ENCODE measurements at places on chromosomes 3 and 15. TPM values are rescaled to one million over a fixed set of nuclear protein-coding genes. Genes with fewer than 3 reads are reported as not detected.

DNA sequence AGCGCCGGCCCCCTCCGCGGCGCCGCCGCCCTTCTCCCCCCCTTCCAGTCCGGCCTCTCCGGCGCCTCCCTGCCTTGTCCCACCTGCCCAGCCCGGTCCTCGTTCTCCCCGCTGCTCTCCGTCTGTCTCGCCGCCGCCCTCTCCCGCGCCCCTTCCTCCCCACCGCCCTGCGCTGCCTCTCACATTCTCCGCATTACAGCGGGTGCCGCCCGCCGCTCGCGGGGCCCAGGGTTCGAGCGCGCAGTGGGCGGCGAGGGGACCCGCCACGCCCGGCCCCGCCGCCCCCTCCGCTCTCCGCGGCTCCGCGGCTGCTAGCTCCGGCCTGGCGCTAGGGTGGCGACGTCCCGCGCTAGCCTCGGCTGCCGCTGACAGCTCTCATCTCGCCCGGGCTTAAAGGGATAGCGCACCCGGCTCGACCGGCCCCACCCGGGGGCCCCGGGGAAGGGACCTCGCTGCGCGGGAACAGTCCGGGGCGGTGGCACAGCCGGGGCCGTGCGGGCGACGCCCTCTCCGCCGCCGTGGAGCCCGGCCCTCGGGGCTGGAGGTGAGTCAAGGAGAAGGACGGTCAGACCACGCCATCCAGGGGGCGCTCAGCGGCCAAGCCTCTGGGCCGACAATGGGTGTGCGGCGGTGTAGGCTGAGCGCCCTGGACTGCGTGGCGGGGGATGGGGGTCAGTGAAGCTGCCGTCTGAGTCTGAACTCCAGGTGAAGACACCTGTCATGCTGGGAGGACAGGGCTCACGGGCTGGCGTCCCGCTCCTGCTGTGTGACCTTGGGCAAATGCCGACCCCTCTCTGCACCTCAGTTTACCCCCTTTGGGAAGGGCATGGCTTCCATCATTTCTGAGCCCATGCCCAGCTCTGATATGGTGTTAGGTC is 187.4 kb upstream of the LINGO1 start:
- H3K4me1 ChIP-seq = no peaks in the 10 kb centered on the region
- no peaks in the 10 kb centered on the region for H3K36me3 ChIP-seq
- H3K4me3 ChIP-seq = no peak overlapping the region
- no peak for DNase-seq
- H3K27ac ChIP-seq = no peak overlapping the region

- H3K27me3 ChIP-seq = peaks cover 12% of the 10 kb centered on the region
- DNase-seq = no peak
- no peak overlapping the region for H3K4me3 ChIP-seq
- H3K27ac ChIP-seq = no peak overlapping the region
- no peaks in the 10 kb centered on the region for H3K36me3 ChIP-seq
- no peaks in the 10 kb centered on the region for H3K4me1 ChIP-seq
Measured at GRCh38 chr15:62359416-62359815, 194.3 kb upstream of the C2CD4B start.

DNA sequence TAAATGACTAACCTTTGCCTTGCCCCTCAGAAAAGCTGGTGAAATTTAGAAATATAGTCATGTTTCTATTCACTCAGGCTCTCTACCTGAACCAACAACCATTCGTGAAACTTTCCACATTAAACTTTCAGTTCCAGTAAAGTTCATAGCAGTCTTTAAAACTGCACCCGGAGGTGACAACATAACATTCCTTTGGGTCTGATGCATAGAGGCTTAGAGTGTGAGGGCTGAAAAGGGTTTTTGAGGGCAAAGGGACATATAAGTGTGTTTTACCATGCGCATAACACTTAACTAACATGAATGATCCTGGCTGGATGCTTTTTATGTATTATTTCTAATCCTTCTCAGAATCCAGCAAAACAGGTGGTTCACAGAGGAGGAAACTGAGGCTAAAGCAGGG is 471.7 kb upstream of the MCTP2 start:
- H3K4me1 ChIP-seq = no peaks in the 10 kb centered on the region
- H3K27me3 ChIP-seq = no peaks in the 10 kb centered on the region
- H3K27ac ChIP-seq = no peak overlapping the region
- DNase-seq = no peak

- peaks cover 56% of the 10 kb centered on the region for H3K36me3 ChIP-seq
- no peaks in the 10 kb centered on the region for H3K27me3 ChIP-seq
- no peak overlapping the region for H3K4me3 ChIP-seq
- H3K4me1 ChIP-seq = peaks cover 30% of the 10 kb centered on the region
- DNase-seq = no peak
Measured at GRCh38 chr15:94324835-94325767, 93.7 kb downstream of the MCTP2 start.

DNA sequence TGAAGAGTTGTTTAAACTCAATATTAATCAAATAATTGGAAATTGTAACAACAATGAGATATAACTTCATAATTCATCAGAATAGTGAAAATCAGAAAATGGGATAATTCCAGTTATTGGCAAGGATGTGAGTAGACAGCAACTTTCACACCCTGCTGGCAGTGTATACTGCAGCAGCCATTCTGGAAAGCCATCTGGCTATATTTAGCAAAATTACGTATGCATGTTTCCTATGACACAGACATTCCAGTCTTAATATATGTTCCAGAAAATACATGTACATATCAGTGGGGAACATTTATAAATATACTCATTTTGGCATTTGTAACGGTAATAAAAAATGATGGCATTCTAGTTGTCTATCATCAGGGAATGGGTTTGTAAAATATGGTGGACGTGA is 564.1 kb downstream of the GBE1 start:
- no peaks in the 10 kb centered on the region for H3K36me3 ChIP-seq
- no peak overlapping the region for H3K4me3 ChIP-seq
- H3K4me1 ChIP-seq = no peaks in the 10 kb centered on the region
- DNase-seq = no peak

DNA sequence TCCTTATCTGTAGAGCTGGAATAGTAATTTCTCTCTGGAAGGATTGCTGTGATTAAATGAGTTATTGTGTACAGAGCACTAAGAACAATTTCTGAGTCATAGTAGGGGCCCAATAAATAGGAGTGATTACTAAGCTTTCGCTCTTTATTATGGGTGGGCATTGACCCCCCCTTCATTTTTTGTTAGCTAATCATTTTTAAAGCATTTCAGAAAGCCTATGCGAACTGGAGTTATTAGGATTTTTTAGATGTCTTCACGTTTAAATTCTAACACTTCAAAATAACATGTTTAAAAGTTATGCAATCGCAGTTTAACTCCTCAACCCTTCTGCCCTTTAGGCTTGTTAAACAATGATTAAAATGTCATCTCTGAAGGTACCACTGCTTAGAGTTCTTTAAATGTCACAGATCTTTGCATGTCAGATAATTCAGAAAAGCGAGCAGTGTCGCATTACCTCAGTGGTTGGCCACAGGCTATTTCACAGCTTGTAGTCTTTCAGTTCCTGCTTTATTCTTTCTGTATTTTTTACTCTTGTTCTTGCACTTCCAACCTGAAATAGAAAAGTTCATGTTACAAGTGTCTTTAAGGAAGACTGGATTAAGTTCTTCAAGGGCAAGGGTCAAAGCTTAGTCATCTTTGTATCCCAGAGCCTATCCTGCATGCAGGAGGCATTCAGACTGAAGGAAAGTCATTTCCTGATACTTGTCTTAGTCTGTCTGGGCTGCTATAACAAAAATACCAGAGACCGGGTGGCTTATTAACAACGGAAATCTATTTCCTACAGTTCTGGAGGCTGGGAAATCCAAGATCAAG is 102.9 kb downstream of the FNDC3B start:
- H3K27ac ChIP-seq = no peak overlapping the region
- H3K36me3 ChIP-seq = no peaks in the 10 kb centered on the region
- H3K4me1 ChIP-seq = peaks cover 62% of the 10 kb centered on the region
- no peaks in the 10 kb centered on the region for H3K27me3 ChIP-seq
- H3K4me3 ChIP-seq = no peak overlapping the region
- DNase-seq = no peak

DNA sequence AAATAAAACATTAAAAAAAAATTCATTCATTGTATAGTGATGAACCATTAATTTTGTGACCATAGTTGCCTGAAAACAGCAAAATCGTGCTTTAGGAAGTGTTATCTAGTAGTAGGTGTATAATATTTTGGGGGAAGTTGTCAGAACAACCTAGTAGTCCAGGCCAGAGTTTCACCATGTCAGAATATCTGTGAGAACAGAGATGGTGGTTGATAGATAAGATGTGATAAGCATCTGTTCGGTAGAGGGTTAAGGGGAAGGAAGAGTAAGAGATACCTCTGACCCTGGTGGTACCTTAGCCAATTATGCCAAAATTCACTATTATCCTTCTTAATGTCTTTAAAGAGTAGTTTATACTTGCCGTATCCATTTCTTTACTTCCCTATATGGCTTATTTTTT is 113.8 kb downstream of the MITF start:
- no peaks in the 10 kb centered on the region for H3K36me3 ChIP-seq
- H3K27ac ChIP-seq = no peak overlapping the region
- H3K4me3 ChIP-seq = no peak overlapping the region

GRCh38 chr3:153215966-153216365 is 53.9 kb downstream of the RAP2B start:
- peaks cover 17% of the 10 kb centered on the region for H3K36me3 ChIP-seq
- H3K4me3 ChIP-seq = no peak overlapping the region
- peaks cover 40% of the 10 kb centered on the region for H3K4me1 ChIP-seq
- no peaks in the 10 kb centered on the region for H3K27me3 ChIP-seq
- DNase-seq = no peak

DNA sequence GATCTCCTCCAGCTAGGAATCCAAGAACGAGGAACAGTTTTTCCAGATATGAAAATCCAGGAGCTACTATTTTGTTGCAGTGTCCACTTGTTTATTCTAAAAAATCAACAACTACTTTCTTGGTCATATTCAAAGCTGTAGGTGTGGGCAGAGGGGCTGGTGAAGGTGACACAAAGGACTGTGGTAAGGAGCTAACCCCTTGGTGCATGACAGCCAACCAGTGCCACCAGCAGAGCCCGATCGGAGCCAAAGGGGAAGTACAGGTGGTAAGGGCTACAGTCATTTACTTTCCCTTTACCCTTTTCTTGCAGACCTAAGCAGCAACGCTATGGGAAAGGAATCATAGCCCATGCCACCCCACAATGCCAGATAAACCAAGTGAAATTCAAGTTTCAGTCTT is 30.7 kb downstream of the PLA1A start:
- H3K4me1 ChIP-seq = peaks cover 29% of the 10 kb centered on the region
- H3K4me3 ChIP-seq = no peak overlapping the region
- H3K27ac ChIP-seq = peak overlapping the region; percentile 51
- no peaks in the 10 kb centered on the region for H3K27me3 ChIP-seq
- DNase-seq = no peak
- no peaks in the 10 kb centered on the region for H3K36me3 ChIP-seq

DNA sequence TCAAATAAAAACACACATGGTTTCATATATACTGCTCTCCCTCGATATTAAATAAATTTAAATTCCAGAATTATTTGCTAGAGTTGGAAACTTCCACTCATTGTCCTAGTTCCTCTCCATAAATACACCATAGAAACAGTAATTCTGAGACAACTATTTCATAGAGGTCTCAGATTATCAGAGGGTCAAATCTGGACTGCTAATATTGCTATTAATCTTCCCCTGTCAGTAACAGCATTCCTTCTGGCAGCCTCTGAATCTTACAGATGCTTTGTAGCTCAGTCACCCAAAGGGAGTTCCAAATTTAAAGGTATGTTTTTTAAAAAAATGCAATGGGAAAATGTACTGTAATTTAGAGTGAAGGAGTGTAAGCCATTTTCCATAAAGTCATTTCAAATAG is 428.8 kb downstream of the PYDC2 start:
- H3K4me1 ChIP-seq = no peaks in the 10 kb centered on the region
- no peak for DNase-seq
- no peaks in the 10 kb centered on the region for H3K36me3 ChIP-seq
- H3K27me3 ChIP-seq = no peaks in the 10 kb centered on the region
- H3K27ac ChIP-seq = no peak overlapping the region

DNA sequence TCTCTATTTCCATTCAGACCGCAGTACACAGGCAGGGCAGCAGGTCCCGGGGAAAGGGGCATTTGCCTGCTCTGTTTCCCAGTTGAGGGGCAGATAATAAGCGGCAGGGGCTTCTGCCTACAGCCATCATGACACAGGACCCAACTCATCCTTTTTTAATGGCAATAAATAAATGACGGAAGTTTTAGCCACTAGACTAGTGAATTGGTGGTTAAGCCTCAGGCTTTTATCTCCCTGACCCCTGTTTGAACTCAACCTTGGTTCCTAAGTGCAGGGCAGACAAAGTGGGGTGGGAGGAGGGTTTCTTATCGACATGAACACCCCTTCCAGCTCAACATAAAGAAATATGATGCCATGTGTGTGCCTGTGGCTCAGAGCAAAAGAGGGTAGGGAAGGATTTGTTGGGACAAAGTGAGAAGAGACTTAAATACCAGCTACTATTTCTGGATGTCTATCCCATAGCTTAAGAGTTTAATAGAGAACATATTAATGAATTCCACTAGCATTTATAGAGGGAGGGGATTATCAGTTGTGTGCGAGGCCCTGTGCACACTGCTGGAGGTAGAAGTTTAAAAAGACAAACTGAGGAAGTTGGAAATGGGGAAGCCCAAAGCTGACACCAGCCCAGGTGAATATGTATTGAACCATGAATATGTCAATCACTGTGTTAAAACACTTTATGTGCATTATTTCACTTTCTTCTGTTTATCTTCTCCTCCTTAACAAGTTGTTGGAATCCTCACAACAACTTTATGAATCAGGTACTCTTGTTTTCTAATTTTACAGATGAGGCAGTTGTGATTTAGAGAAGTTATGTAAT is 939.4 kb downstream of the MCTP2 start:
- H3K4me1 ChIP-seq = no peaks in the 10 kb centered on the region
- DNase-seq = no peak
- H3K27ac ChIP-seq = no peak overlapping the region
- H3K4me3 ChIP-seq = no peak overlapping the region
- no peaks in the 10 kb centered on the region for H3K27me3 ChIP-seq
- no peaks in the 10 kb centered on the region for H3K36me3 ChIP-seq

DNA sequence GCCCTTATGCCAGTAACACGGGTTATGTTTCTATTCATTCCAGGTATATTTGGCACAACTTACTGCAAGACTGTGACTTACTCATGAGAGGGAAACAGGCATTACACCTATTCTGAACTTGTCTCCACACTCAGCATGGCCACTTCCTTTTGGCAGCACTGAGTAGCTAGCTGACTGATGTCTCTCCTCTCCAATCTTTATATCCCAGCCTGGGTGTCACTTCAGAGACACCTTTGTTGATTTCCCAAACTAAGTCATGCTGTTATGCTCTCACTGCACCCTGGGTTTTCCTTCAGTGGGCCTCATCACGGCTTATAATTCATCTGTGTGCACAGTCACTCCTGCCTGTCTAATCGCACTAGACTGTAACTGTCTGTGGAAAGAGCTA is 114.8 kb downstream of the MYLK start:
- no peaks in the 10 kb centered on the region for H3K36me3 ChIP-seq
- DNase-seq = no peak
- peaks cover 5% of the 10 kb centered on the region for H3K27me3 ChIP-seq
- H3K4me1 ChIP-seq = no peaks in the 10 kb centered on the region

The CYP11A1 gene
- not detected for total RNA-seq

The KLHL24 gene
- 10.5 TPM for total RNA-seq

The MRAS gene
- not detected for total RNA-seq

The MESD gene
- total RNA-seq = 27.0 TPM

The NR1I2 gene
- total RNA-seq = 0.11 TPM

The NPAP1 gene
- not detected for total RNA-seq

Data from activated T-helper 2 cell treated with anti-CD3 and anti-CD28 coated beads, Interferon-gamma antibody, Interleukin-2, Interleukin-4, amounts not matched to agents 10 μg/mL and 5 μg/mL and 100 μg/mL, durations not matched to agents 14 hours and 24 hours and 36 hours (primary cell).